ENCODE measurements at places on chromosomes 11 and 22.

DNA sequence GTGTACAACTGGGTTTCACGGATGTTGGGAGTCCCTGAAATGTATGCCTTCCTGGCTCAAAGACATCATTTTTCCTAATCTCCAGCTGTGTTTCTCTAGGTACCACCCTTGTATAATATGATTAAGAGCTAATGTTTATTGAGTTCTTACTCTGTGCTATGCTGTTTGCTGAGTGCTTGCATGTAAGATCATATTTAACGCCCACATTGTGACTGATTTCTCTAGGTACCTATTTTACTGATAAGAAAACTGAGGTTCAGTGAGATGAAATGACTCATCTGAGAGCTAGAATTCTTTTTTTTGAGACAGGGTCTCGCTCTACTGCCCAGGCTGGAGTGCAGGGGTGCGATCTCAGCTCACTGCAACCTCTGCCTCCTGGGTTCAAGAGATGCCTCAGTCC lies 42.6 kb downstream of the FAM227A start:
- DNase-seq: no peak

- DNase-seq: no peak
These were observed 28.0 kb upstream of the TMEM45B start for GRCh38 chr11:129787532-129788155.

- no peak for DNase-seq
These were observed 139.0 kb upstream of the NAV2 start for GRCh38 chr11:19573666-19574065.

GRCh38 chr22:25182131-25183110 lies 17.2 kb upstream of the CRYBB3 start:
- DNase-seq: no peak

GRCh38 chr11:5596607-5597201 lies at the start of gene TRIM6:
Gene TRIM6 (plus strand): TSS chr11:5596637. CDS start chr11:5596898, 261 bp downstream.
- no peak for DNase-seq

DNA sequence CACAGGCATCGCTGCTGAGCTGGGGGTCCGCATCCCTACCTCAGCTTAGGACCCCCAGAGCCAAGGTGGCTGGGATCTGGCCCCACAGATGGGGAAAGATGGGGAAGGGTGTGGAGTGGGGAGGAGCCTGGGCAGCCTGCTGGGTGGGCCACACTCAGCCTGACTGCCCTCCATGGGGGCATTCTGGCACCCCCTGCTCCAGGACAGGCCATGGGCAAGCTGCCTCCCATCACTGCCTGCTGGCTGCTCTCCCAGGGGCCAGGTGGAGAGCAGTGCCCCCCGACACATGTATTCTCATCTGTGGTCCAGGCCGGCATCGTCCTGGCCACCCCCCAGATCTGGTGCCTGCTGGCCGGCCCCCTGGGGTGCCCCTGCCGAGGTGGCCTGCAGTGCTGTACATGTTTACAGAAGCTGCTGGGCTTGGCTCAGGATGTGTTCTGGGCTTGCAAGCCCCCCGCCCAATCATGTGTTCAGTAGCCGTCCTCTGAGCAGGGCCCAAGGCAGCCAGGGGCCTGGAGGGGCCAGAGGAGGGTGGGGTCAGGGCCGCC lies 7.8 kb upstream of the MYRF start:
- no peak for DNase-seq

DNA sequence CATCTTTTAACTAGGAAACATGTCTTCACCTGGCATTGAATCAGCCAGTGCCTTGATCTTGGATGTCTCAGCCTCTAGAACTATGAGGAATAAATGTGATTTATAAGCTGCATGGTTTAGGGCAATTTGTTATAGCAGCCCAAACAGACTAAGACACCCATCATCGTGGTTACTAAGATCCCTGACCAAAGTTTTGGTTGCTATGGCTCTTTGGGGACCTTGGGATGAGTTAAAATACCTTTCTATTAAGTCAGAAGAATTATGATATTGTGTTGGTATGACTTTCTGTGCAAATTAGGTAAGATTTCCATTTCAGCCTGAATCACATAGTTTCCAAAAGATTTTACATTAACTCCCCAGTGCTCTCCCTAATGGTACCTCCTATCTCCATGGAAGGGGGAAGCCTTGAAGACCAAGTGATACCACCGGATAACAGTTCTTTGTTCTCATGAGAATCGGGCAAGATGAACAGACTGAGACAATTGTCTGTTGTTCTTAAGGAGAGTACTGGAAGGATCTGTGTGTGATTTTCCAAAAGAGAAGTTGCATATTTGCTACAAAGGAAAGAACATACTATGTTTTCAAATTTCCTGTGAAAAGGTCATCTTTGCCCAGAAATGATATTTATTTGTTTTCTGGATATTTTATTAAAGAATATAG lies 60.4 kb upstream of the UBASH3B start:
- DNase-seq: no peak

DNA sequence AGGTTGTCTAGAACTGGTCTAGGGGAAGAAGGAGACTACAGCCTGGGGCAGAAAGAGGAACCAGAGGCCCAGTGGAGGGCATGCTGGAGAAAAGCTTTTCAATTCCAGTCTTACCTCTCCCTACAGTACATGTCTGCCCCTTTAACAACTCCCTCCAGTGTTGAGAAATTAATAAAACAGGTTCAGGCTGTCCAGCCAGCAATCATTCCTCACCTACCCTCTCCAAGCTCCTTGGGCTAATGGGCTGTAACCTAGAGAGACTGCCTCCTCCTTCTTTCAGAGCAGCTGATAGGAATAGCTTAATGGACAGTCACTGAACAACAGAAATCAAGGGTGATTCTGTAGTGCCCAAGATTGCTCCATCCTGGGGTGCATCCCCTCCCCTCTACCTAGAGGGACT lies 8.8 kb downstream of the SLC35F2 start:
- no peak for DNase-seq

GRCh38 chr11:59144579-59145345 lies 2.1 kb downstream of the FAM111A start:
- DNase-seq: peak; percentile 76

DNA sequence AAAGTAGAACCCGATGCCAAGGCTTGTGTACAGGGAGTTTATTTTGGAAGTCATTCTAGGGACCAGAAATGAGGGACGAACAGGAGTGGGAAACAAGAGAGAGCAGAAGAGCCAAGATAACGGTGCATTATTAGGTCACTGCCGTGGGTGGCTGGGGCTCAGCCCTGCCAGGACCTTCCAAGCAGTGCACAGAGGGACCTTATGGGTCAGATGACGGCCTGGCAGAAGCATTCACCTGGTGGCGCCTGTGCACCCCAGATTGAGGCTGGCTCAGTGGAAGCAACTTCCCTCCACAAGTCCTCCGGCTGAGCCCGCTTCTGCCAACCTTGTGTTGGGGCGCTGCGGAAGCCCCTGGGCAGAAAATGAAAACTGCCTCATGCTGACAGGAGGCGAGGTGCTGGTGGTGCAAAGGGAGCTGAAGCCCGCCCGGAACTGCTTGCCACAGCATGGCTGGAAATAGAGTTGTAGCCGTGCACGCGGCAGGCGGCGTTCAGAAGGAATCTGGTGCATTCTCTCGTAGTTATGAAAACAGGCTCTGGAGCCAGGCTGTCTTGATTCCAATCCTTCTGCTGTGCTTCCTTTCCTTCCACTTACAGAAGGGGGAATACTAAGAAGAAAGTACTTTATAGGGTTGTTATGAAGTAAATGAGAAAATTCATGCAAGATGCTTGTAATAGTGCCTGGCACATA lies 22.2 kb upstream of the TP53I11 start:
- no peak for DNase-seq

DNA sequence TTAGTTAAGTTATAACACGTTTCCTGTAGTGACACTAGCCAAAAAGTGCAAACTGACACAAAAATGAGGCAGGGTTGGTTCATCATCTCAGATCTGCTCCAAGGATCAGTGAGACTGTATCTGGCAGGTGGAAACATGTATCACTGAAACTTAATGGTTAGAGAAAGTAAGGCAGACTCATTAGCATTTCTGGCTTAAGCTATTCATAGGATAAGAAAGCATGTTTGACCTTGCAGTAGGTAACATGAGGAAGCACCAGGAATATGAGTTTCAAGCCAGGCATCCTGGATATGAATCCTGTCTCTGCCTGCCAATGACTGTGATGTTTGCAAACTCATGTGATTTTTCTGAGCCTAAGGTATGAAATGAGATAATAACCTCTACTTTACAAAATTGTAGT lies 732.1 kb downstream of the NELL1 start:
- DNase-seq: no peak

DNA sequence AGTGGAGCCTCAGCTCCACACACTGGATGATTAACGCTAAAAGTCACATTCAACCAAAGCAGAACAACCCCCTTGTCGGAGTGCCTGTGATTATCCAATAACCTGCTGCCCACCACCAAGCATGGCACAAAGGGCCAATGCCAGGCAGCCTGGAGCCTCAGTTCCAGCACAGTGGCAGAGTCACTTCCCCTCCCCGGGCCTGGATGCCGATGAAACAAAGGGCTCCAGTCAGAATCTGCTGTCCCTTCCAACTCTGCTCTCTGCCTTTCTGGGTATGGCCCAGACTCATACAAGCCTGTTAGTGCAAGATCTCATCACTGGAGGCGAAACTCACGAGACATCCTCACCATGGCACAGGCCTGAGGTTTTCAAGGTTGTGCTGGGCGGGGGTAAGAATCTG lies 52.1 kb downstream of the CLTCL1 start:
- DNase-seq: no peak

DNA sequence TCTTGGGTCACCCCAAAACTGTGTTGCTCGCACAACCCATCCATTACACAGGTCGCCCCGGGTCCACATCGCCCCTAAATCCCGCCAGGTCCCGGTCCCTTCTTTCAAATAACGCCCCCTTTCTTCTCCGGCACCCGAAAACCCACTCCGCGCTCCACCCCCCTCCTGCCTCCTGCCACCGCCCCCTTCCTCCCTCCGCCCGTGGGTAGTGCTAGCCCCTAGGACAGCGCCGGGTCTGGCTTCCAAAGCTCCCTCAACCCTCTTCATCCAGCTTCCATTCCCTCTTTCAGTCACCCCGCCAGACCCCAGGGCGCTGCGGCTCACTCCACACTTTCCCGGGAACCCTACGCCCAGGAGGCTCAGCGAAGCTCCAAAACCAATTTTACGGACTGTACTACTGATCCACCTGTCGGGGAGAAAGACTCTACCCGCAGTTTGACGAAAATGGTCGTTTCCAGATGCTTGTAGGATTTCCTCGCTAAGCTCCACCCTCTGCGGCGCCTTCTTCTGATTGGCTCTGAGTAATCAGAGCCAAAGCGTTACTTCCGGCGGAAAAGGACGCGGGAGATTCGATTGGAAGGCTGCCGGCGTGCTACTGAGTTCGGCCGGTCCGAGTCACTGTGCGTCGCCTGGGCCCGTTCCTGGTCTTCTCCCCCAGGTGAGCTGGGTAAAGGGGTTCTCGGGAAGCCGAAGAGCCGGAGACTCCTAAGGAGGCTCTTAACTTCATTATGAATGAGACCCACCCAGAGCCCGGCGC lies at the start of gene DDIAS:
Gene DDIAS (plus strand): TSS at position 572 of the 757 bp plus-strand sequence. CDS start 13,003 bp downstream, outside the sequence.
- peak; percentile 88 for DNase-seq

DNA sequence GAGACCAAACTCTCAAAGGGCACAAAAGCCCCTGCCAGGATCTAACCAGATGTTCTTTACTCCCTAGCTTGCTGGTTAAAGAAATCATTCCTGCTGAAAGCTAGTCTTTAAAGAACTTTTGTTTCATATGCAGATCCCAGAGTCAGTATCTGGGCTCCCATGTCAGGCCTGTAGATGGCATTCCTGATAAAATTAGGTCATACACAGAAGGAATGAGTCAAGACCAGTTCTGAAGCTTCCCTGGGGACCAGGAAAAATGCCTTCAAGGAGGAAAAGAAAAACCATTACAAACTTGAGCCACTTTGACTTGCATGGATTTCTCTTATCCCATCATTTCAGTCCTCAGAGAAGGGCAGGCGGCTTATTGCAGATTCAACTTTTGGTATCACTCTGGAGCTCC lies 5.9 kb downstream of the DBX1 start:
- DNase-seq: no peak

- no peak for DNase-seq
These were observed 118.3 kb downstream of the CYP2R1 start for GRCh38 chr11:14773755-14774154.

DNA sequence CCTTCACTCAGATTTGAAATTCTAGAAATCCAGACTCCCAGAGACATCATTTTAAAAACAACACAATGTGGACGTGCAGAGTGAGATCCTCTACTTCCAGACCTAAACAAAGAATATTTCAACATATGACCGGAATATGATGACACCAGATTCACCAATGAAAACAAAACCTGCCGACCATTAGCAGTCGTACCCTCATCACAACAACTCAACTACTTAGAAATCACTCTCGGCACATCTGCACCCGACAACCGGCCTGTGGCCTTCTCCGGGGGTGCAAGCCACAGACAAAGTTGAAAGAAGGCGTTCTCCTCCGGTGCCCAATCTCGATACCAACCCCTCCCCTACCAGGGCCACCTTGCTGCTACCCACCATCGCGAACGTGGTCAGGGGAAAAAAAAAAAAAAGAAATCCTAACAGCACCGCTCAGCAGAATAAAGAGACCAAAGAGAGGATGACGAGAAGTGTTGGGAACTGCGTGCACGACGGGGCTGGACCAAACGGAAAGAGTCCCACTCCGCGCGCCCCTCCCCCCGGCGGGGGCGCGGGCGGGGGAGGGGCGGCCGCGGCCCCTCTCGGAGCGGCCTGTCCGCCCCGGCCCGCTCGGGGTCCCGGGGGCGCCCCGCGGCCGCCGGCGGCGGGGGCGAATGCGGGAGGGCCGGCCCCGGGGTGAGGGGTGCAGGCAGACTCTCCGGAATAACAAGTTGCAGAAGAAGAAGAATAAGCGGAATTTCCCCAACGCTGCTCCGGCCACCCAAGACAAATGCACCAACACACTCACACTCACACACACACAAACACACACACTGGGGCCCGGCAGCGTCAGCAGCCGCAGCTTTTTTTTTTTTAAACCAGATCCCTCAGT lies 1.7 kb downstream of the PHF21A start:
- peak; percentile 15 for DNase-seq

GRCh38 chr11:128937480-128937879 lies 5.2 kb downstream of the TP53AIP1 start:
- no peak for DNase-seq

DNA sequence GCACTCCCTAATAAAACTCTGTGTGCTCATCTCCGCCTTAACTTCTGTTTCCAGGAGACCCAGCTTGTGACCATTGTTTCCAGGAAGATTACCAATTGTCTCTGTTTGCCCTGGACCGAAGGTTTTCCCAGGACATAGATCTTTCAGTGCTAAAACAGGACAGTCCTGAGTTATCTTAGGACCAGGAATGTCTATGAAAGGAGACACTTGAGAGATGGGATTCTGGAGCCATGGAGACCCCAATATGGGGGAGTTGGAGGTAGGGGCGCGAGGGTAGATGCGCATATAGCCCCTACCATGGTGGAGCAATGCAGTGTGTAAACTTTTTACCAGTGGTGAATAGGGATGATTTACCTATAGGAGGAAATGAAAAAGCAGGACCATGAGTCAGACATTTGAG lies 10.2 kb upstream of the PRAME start:
- no peak for DNase-seq

Data from stimulated activated CD4-positive, alpha-beta T cell treated with anti-CD3 and anti-CD28 coated beads, Interleukin-4, amount 100 ng/mL, for 48 hours (primary cell).